ENCODE measurements at places on chromosomes 2 and 18.

GRCh38 chr2:118687192-118687591, 160.3 kb downstream of the EN1 start:
- no peak for DNase-seq

GRCh38 chr2:37894047-37894446, 31.0 kb upstream of the RMDN2 start:
- no peak for DNase-seq

DNA sequence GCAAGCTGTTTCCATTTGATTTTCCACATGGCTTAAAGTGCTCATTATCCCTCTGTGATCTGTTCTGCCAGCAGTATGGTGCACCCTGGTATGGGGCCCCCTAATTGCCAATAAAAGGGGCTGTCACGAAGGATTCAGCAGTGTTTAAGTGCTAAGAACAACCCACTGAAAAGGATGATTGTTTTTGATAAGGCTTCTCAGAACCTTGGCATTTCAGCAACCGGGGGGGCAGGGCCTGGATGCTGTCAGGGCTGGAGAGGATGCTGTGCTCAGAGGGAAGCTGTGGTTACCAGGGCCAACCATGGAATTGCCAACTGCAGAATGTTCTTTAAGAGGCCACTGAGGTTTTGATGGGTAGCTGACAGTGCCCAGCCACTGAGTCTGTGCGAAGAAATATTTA, 117.8 kb downstream of the CTIF start:
- no peak for DNase-seq

- no peak for DNase-seq
These were observed 268.4 kb downstream of the METTL4 start for GRCh38 chr18:2302628-2303516.

- no peak for DNase-seq
These were observed 36.3 kb downstream of the SLC35F5 start for GRCh38 chr2:113720167-113720566.

DNA sequence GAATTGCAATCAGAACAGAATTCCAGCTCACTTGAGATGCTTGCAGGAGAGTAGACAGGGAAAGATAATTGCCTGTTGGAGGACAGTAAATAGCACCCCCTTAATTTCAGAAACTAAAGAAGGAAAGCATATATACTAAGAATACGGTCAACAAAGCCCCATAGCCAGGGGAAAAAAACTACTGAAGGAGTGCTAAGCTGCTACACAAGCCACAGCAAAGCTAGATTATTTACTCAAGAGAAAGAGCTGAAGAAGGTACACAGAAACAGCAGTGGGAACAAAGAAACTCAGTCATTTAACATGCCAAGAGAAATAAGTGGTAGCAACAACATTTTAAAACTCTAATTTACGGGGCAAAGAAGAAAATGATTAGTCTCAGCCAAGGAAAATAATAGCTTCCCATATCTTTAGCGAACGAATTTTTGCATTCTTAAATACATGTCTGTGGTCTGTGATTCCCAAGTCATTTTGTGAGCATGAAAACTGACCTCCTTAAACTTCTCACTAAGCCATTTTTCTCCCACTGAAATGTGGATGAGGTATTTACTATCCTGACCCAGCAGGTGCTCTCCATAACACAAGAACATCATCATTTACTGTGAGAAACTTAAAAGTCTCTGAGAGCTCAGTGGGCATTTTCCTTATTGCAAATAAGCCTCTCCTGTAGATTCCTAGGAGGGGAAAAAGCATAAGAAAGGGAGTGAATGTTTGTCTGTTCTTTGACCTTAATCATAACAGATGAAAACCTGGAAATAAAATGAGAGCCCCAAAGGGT, 196.0 kb downstream of the PAX3 start:
- no peak for DNase-seq

DNA sequence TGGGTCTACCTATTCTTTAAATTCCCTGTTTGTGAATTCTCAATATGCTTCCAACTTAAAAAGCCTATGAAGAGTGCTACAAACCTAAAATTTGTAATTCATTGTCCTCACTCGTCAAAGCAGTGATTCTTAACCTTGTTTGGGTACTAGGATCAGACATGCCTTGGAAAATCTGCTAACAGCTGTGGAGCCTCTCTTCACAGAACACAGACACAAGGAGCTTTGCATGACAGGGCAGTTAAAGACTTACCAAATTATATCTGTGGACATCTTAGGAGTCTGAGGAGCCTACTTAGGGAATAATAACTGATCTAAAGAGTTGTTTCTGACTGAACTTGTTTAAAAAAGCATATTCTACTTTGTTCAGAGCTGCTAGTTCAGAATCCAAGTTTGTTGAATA, 38.1 kb downstream of the TMEM87B start:
- no peak for DNase-seq

DNA sequence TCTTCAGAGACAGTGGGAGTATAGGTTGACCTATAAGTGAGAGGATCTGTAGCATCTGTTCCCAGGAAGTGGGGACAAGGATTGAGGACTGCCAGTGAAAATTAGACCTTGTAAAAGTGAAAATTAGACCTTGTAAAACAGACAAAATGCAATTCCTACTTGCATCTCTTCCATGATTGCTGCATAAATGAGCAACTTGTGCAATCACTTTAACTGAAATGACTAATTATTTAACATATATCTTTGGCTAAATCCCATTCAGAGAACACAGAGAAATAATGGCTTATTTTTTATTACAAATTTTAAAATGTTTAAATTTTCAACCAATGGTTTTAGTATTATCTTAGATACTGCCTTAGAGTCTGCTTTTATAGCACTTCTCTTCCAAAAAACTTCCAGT, 67.2 kb upstream of the NABP1 start:
- DNase-seq: no peak

DNA sequence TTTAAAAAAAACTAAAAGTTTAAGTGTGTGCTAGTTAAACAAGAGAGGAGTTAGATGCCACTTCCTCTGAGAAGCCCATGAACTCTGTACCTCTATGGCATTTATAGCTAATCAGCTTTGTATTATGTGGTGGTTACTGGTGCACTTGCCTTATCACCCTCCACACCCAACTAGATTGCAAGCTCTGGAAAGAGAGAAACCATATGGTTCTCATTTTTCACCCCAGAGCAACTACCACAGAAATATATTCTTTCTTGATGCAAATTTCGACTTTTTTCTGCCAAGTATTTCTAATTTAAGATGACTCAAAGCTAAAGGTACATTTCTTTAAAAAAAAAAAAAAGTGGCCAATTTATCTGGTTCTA, 24.2 kb downstream of the RAPH1 start:
- DNase-seq: no peak

DNA sequence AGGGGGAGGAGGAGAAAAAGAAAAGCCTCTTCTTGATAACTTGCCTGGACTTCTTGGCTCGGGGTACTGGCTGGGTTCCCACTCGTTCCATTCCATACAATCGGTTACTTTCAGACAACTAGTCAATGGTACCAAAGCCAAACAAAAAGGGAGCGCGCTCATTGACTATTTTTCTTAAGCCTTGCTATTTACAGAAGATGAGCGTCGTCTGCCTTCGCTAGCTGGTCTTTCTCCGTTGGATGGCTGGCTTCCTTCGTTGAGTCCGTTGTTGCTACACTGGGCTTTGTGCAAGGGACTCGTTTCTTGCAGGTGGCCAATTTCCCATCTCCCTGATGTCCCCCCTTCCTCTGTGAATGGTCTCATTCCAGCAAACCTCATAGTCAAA, 260.4 kb downstream of the ZNF516 start:
- no peak for DNase-seq

GRCh38 chr18:76378526-76379215, 116.4 kb downstream of the ZNF516 start:
- DNase-seq: no peak

- peak; percentile 80 for DNase-seq
These were observed 55.8 kb downstream of the ASXL2 start for GRCh38 chr2:25822190-25823117.

DNA sequence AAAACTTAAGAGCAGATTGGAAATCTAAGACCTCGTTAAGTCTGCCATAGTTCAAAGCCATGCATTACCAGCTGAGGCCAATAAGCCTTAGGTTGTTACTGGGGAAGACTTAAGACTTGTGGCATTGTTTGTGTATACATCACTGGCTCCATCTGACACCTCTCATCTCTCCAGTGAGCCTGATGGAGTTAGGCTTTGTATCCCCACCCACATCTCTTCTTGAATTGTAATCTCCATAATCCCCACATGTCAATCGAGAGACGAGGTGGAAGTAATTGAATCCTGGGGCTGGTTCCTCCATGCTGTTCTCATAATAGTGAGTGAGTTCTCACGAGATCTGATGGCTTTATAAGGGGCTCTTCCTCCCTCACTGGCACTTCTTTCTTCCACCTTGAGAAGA, 404.6 kb downstream of the ARHGAP15 start:
- DNase-seq: no peak

DNA sequence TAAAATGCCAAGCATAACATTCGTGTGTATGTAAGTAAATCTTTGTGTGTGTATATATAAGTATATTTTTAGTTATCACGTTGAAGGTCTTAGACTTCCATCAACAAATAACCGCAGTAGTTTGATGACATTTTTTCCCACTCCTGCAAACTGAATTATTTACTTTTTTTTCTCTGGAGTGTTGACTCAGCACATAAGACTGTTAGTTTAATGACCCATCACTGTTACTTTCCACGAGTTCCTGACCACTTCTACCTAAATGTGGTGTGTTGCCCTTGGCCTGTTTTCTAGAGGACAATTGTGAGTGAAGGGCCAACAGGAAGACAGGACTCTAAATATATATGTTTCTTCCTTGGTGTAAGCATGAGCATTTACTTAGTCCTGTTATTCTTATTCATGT, 71.3 kb upstream of the TXNDC2 start:
- no peak for DNase-seq

DNA sequence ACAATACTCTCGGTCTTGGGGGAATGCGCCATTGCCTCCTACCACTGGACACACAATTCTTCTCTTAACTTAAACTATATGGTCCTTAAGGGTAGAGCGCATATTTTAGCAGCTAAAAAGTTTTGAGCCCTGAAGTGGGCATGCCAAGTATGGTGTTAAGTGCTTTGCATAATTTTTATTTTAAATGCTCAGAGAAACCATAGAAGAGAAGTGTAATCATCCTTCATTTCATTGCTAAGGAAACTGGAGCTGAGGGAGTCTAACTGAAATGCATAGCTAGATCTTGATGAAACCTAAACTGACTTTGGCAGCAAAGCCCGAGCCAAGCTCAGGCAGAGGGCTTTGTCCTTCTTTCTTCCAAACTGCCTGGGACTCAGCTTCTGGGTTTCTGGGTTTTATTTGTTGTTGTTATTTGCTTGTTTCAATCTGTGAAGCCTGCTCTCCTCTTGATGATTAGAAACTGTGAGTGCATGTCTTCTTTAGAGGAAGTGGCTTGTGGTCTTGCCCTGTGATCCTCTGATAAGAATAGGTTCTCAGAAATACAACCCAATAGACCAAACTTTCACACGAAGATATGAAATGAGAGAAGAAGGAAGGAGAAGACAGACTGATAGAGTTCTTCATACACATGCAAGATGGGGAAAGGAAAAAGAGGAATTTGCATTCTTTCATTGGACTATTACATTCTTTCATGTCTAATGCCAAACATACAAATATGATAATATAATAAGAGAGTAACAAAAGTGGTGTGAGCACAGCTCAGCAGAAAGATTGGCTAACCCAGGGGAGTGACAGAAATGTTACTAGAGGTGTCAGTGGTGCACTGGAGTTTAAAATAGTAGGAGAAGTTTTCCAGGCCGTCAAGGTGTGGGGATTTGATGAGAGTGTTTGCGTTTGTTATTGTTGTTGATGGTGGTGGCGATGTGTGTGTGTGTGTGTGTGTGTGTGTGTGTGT, 7.5 kb upstream of the RNF144A start:
- no peak for DNase-seq

DNA sequence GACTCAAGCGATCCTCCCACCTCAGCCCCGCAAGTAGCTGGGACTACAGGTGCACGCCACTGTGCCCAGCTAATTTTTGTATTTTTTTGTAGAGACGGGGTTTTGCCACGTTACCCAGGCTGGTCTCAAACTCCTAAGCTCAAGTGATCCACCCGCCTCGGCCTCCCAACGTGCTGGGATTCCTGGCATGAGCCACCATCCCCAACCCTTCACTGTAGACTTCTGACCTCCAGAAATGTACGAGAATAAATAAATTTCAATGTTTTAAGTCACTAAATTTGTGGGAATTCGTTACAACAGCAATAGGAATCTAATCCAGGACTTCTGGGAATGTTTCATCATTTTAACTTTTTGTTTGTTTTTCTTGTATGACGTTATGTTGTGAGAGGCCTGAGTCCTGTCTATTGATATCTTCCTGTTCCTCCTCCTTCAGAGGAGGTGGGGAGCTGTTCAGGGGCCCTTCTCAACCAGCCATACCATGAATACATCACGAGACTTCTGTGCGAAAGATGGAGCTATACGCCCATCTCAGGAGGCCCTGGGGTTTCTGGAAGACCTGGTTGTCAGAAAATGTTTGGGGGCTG, 40.0 kb downstream of the TEX44 start:
- DNase-seq: no peak

DNA sequence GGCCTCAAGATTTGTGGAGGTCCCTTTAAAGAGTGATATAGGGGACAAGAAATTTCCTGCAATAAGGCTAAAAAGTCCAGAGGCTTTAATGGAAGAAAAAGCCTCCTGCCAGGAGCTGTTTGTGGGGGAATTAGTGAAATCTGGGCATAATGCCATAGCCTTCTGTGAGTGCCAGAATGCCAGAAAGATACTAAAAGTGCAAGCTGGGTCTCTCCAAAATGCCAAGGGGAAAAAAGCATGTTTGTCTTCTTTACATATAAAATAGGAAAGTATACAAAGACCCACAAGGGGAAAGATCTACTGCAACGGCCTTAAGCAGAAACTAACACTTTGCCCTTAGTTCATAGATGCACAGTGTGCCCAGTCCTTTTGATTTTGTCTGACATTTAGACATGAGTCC, 647.7 kb upstream of the ZNF804A start:
- DNase-seq: no peak

DNA sequence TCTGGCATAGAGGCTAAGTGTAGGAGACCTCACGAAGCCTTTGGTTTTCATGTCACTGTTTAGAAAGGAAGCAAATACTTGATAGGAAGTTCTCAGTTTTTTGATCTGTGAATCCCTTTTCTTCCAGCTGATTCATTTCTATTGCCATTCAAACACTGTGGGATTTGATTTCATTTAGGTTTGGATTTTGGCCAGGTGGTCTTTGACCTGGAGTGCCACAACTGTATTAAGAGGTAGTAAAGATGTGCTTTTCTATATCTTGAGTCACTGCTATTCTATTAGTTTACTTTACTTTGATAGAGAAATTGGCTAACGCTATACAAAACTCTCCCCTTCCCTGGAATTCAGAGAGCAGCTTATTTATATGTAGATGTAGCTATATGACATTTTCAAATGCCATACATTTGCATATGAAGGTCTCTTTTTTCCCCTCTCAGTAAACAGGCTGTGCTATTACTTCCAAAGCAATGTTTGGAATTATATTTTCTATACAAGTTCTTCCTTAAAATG, 132.4 kb upstream of the CAVIN2 start:
- no peak for DNase-seq

DNA sequence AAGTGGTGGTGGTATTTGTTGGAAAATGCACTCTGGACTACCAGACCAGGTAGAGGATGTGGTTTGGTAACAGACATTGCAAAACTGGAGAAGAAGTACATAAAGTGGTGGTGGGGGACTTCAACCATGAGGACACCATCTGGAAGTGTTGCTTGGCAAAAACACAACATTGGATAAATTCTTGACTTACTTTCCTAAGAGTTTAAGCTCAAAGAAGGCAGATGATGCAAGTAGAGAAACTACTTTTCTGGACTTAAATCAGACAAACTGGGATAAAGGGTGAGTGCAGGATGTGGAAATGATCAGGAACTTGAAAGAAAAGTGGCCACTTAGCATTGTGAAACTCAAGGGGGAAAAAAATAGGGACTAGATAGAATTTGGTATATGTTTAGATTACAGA, 487.4 kb downstream of the ZEB2 start:
- no peak for DNase-seq

GRCh38 chr18:11124054-11124453, 25.3 kb downstream of the PIEZO2 start:
- no peak for DNase-seq
